Activated T-helper 9 cell treated with anti-CD3 and anti-CD28 coated beads, Interleukin-2, amount 50 U/mL, for 16 hours (primary cell): ENCODE measurements at places on chromosomes 5 and 9.

DNA sequence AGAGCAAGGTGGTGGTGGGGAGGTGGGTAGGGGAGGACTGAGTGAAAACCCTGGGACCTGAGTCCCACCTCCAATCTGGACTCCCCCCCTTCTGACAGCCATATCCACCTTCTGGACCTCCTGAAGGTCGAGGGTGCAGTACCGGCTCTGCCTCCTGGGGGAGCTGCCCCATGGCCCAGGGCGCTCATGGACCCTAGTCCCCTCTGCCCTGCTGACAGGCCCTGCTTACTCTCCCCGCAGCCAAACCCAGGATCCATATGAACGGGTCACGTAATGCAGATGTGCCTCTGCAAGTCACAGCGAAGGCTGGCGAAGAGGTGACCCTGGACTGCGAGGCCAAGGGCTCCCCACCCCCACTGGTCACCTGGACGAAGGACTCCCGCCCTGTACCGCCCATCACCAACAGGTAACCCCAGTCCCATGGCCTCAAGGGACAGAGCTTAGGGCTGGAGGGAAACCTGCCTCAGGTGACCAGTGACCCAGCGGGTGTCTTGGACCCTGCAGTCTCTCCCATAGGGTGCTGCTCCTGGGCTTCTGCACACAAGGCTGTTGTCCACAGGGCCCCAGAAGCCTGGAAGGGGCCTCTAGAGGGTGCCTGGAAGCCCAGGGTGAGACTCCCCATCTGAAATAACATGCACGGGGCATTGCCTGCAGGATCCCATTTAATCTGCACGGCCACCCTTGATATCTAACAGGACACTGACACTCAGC, 61.7 kb downstream of the HMCN2 start:
- DNase-seq: no peak

DNA sequence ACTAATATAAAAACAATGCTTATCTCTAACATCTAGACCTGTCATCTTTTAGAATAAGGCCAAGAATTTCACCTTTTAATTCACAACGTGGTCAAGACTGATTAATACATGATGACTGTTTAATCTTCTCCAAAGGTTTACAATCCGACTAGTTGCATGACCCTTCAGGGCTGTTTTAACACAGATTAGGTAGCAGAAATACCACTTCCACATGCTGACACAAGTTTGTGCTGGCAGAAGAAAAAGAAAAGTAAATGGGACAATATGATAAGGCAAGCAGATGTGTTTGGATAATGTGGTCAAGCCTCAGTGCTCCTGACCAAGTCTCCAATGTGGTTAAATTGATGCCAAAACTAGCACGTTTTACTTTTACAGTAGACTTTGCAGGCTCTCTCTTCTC, 31.1 kb downstream of the SEMA6A start:
- no peak for DNase-seq

GRCh38 chr5:115490596-115490995, 54.0 kb downstream of the FEM1C start:
- DNase-seq: no peak

DNA sequence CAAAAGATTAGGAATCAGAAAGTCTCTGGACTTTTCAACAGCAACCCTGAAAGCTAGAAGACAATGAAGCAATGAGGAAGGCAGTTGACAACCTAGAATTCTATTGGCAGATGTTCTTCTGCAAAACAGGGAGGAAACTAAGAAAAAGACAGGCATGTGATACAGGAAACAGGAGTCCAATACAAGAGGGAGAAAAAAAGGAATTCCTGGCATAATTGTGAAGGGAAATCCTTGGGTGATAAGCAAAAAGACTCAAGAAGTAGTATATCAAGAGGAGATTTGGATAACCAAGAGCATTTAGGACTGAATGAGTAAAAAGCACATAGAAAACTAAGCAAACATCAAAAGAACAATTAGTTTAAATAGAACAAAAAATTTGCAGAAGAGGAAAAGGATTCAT, 58.6 kb downstream of the LPAR1 start:
- no peak for DNase-seq

DNA sequence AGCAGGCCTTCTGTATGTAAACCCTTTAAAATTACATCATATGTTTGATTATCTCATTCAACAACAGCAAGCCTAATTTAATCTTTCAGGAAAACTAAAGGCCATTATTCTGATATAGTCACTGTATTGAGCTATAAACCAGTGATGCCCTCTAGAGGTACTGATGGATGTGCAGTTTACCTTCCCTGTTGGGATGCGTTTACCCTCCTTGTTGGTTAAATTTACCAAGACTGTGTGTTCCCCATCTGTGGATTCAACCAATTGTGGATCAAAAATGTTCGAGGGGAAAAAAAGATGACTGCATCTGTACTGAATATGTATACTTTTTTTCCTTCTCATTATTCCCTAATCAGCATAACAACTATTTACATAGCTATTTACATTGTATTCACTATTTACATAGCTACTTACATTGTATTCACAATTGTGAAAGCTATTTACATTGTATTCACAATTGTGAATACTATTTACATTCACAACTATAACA, 3.7 kb upstream of the BAAT start:
- no peak for DNase-seq

- no peak for DNase-seq
These were observed 70.9 kb upstream of the SPOCK1 start for GRCh38 chr5:137570070-137570469.

DNA sequence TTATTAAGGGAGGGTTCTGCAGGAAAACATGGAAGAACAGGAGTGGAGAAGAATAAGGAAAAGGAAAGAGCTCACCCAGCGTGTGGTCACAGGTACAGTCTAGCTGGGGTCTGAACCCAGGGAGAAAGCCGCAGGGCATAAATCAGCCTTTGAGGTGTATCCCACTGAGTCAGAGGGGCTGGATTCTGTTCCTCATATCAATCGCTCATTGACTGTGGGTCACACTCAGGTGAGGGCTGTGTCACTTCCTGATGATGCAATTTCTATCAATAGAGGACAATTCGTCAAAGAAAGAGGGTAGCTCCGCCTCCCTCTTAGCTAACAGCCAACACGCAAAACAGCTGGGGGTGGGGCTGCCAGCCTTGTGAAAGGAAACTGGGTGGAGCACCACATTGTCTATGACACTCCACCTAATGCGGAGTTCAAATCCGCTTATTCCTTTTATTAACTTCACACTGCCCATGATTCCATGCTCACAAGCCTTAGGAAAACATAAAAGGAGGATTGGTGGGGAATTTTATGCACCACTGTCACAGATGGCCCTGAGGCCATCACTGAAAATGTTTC, 176.2 kb downstream of the ICE1 start:
- no peak for DNase-seq

DNA sequence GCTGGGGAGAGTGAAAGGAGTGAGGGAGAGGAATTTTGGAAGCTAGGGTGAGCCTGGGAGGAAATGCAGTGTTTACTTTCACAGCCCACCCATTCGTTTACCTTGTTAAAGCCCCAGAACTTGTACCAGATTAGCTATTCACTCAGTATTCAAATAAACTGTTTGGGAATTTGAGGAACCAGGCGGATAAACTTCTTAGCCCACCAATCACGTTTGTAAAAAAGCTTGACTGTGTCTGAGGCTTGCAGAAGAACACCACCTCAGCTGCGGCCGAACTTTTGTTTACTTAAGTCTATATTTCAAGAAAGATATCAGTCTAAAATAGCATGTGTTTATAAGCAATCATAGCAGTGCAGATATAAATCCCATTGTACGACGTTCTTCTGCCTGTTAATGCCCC, 5.2 kb upstream of the TLE1 start:
- no peak for DNase-seq

DNA sequence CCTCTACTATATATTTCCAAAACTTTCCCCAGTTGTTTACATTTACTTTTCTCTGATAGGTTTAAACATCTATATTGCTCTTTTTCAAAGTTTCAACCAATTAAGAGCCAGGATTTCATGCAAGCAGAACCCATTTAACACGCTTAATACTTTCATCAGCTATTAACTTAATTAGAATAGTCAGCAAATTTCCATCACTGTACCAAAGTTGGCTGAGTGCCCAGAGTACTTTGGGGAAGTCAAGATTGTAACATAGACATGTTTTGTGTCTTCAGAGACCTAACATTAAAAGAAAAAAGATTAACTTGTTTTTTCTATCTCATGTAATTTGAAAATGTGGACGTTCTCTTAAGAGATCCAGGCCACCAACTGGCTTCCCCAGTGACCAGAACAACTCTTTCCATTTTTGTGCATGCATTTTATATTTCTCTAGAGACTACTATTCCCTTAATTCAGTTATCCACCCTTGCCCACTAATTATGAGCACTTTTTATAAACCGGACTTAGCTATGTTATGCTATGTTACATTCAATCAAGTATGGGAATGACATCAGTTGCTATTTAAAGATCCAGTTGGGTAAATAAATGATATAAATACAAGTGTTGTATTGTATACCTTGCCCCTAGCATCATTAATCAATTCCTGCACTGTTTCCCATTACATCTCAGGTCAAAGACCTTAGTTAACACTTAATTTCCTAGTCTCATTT, 478.1 kb upstream of the NMUR2 start:
- no peak for DNase-seq
